ENCODE measurements at places on chromosomes 3 and 15. TPM values are rescaled to one million over a fixed set of nuclear protein-coding genes. Genes with fewer than 3 reads are reported as not detected.

PLIN1 gene
- total RNA-seq: 0.44 TPM

DHX30 gene
- 115 TPM for total RNA-seq

TPRA1 gene
- 44.6 TPM for total RNA-seq

OR5K2 gene
- total RNA-seq: not detected

SEMA3G gene
- 0.19 TPM for total RNA-seq

IL12A gene
- total RNA-seq: not detected

All from activated CD8-positive, alpha-beta memory T cell treated with anti-CD3 and anti-CD28 coated beads for 36 hours (primary cell).